ENCODE measurements at places on chromosomes 2 and 18. TPM values are rescaled to one million over a fixed set of nuclear protein-coding genes. Genes with fewer than 3 reads are reported as not detected.

DNA sequence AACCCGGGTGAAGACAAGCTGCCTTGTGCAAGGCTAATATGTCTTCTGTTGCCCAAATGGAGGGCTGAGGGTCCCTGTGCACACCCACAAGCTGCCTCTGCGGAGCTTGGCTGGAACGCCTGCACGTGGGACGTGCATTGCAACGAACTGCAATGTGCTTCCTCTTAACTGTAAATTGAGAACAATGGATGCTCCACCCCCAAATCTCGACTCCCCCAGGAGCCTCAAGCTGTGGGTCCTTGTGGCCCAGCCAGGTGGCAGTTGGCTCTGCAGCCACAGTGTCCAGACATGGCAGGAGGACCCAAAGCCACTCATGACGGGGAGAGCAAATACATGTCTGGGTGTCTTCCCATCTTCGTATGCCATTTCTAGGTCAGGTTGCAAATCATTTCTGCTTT lies 90.1 kb downstream of the TWIST2 start:
- DNase-seq = no peak

GRCh38 chr2:191638079-191638801 lies 39.7 kb upstream of the NABP1 start:
- DNase-seq = no peak

Gene SERPINB4
- not detected for total RNA-seq

Gene MATN3
- 0.15 TPM for total RNA-seq
